ENCODE measurements at places on chromosomes 2 and 18.

DNA sequence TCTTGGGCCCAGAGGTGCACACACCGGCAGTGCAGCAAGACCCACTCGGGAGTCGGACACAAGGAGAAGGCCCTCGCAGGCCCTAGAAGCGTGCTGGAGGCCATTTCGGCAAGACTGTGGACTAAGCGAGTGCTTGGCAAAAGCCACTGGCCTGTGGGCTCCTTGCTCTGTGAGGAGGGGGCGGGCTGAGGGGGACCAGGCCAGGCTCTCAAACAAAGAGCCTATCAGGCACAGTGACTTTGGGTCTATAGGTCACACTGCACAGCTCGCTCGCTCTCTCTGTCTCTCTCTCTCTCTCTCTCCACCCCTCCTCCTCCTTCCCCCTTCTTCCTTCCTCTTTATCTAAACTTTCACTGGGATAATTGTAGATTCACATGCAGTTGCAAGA lies 23.6 kb upstream of the ZCCHC2 start:
- DNase-seq, result no peak
- no peak overlapping the region for H3K27ac ChIP-seq
- no peak overlapping the region for H3K4me3 ChIP-seq
- H3K4me1 ChIP-seq, result no peaks in the 10 kb centered on the region

- no peaks in the 10 kb centered on the region for H3K4me1 ChIP-seq
- no peak overlapping the region for H3K27ac ChIP-seq
- H3K27me3 ChIP-seq, result no peaks in the 10 kb centered on the region
- no peak for DNase-seq
Observed at GRCh38 chr2:237603718-237604362, 13.3 kb upstream of the RAB17 start.

DNA sequence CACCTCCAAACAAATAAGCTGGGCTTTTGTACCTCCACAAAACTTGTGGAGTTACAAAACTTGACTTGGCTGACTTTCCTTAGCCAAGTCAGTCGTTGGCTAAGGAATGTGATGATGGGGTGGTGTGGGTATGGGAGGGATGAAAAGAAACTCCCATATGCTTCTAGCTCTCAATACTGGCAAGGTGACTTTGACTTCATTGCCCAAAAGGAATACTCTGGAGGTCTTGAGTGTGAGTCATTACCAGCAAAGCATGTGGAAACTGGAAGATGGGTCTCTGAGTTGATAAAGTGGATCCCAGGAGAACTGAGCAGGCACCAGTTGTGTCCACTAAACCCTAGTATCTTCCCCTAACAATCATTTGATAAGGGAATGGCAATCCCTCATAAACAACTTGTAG lies 226.7 kb downstream of the GULP1 start:
- no peak overlapping the region for H3K27ac ChIP-seq
- H3K4me3 ChIP-seq, result no peak overlapping the region
- H3K27me3 ChIP-seq, result no peaks in the 10 kb centered on the region

DNA sequence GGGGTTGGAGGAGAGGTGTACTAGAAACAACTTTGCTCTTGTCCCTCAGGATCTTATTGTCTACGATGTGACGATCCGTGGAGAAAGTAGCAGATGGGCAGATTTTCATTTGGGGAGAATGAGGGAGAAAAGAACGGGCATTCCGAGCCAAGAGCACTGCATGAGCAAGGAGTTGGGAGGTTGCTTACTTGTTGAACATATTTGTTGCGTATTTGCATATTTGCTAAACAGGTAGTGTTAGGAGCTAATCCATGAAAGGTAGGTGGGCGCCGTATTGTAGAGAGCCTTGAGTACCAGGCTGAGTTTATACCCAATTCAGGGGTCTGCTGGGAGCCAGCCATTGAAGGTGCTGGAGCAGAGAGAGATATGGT lies 490 bp downstream of the BCS1L start:
- peak overlapping the region; percentile 83 for H3K4me3 ChIP-seq
- peaks cover 54% of the 10 kb centered on the region for H3K36me3 ChIP-seq
- H3K27ac ChIP-seq, result peak overlapping the region; percentile 42
- no peaks in the 10 kb centered on the region for H3K4me1 ChIP-seq
- no peaks in the 10 kb centered on the region for H3K27me3 ChIP-seq

DNA sequence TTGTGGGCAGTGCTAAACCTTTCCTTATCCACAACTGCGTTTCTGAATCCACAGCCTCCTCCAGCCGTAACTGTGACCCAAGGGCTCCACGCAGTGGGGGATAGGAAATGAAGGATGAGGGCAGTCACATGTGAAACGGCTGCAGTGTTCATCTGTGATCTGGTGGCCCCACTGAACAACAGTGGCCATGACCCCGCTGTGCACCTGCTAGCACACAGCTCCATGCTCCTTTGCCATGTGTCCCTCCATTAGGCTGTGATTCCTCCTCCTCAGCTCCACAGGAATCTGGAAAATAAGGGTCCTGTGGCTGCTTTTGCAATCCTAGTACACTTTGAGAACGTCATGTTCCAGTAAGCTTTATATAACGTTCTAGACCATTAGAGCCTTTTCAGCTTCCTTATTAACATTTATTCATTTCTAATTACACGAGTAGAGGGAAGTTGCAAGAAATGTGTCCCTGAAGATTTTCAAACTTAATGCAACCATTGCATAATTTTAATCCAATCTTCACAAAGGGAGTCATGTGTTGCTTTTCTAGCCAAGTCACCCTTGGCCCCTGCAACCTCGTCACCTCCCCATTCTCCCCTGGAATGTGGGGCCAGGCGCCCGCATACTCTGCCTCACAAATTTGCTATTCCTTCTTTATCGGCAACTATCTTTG lies 7.1 kb upstream of the NAPG start:
- no peak overlapping the region for H3K27ac ChIP-seq
- no peaks in the 10 kb centered on the region for H3K4me1 ChIP-seq
- H3K4me3 ChIP-seq, result no peak overlapping the region
- no peak for DNase-seq
- no peaks in the 10 kb centered on the region for H3K27me3 ChIP-seq

- H3K4me1 ChIP-seq, result no peaks in the 10 kb centered on the region
- no peaks in the 10 kb centered on the region for H3K36me3 ChIP-seq
- H3K4me3 ChIP-seq, result no peak overlapping the region
- no peak overlapping the region for H3K27ac ChIP-seq
- H3K27me3 ChIP-seq, result no peaks in the 10 kb centered on the region
Observed at GRCh38 chr2:234808907-234809306, 142.9 kb upstream of the SH3BP4 start.

DNA sequence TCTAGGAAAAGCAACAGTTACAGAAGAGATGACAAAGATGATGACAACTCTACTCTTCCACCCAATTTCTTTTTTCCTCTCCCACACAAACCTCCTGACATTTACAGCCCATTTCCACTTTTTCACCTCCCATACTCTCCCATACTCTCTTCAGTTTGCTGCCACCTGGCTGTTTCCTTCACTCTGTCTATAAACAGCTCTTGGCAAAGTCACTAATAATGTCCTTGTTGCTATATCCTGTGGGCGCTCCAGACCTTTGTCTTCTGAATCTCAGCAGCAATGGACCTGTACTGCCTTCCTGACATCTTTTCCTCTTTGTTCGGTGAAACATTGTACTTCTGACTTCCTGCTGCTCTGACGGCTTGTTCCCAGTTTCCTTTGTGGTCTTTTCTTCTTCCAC lies 60.7 kb upstream of the CAVIN2 start:
- H3K4me1 ChIP-seq, result peaks cover 17% of the 10 kb centered on the region
- no peaks in the 10 kb centered on the region for H3K36me3 ChIP-seq
- H3K27ac ChIP-seq, result no peak overlapping the region
- no peak for DNase-seq

- H3K36me3 ChIP-seq, result peaks cover 45% of the 10 kb centered on the region
- H3K27me3 ChIP-seq, result no peaks in the 10 kb centered on the region
- no peak within 1 kb of the TSS for H3K4me3 ChIP-seq
- no peak for DNase-seq
- H3K27ac ChIP-seq, result no peak within 1 kb of the TSS
Observed at GRCh38 chr2:232776435-232776834, at the start of gene KCNJ13. Gene KCNJ13, minus strand, starts transcription at chr2:232776565. Its CDS starts 5,203 bp downstream, at chr2:232771362.

DNA sequence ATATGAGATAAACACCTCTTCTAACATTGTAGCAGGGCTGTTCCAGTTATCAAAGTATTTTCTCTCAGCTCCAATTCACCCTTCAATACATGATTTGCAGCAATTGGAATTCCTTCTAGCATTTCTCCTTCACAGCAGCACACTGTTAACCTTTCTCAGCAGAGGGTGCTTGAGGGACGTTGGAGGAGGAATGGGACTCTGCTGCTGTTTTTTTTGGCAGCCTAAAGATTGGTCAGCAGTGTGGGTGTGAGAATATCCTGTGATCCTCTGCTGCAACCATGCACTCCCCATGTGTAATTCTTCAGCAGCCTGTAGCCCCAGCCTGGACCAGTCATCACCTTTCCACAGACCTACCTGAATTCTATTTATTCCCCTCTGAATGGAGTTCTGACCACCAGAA lies 1708.9 kb upstream of the CELF4 start:
- DNase-seq, result no peak
- no peak overlapping the region for H3K4me3 ChIP-seq
- H3K27ac ChIP-seq, result no peak overlapping the region
- no peaks in the 10 kb centered on the region for H3K27me3 ChIP-seq

DNA sequence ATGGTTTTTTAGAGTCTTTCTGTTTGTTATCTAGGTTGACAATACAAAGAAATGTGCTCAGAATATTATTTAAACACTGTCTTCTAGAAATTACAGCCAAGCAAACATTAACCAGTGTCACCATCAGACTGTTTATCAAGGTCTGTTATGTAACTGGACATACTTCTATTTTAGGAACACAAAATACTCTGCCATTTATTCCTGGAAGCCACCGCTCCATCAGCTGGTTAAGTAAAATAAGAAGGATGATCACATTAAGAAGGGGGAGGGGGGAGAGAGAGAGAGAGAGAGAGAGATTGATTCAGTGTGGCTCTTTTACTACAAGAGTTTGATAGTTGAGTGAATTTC lies 47.9 kb downstream of the MBP start:
- H3K4me1 ChIP-seq, result peaks cover 52% of the 10 kb centered on the region
- peak overlapping the region; percentile 81 for H3K27ac ChIP-seq
- H3K27me3 ChIP-seq, result no peaks in the 10 kb centered on the region
- no peak overlapping the region for H3K4me3 ChIP-seq
- DNase-seq, result no peak

DNA sequence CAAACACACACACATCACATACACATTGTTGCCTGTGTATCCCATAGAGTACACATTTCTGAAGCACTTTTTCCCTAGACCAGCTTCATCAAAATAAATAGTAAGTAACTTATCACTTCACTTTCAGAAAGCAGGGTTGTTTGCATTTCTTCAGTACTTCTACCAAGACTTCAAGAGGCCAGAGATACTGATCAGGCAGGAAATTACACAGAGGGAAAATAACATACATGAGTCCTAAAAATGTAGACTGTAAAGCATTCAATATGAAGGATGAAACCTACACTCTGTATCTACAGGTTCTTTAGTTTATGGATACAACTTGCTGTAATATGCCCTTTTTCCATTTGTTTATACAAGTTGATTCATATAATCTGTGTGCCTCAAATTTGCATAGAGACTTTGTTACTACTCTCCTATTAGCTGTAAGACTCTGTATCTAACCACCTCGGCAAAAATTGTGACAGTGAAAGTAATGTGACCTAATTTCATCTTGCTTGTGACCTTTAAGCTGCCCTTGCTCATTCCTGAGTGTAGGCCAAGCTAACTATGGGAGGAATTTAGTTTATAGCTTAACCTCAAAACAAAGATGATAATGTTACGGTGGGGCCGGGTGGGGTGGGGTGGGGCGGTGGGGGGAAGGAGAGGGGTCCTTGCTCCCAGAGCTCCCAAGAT lies 228.9 kb upstream of the SPOPL start:
- H3K4me1 ChIP-seq, result peaks cover 36% of the 10 kb centered on the region
- H3K27ac ChIP-seq, result no peak overlapping the region
- H3K27me3 ChIP-seq, result no peaks in the 10 kb centered on the region
- H3K36me3 ChIP-seq, result no peaks in the 10 kb centered on the region
- H3K4me3 ChIP-seq, result no peak overlapping the region
- no peak for DNase-seq

- H3K4me3 ChIP-seq, result no peak overlapping the region
- DNase-seq, result no peak
- no peak overlapping the region for H3K27ac ChIP-seq
- H3K27me3 ChIP-seq, result no peaks in the 10 kb centered on the region
- peaks cover 18% of the 10 kb centered on the region for H3K4me1 ChIP-seq
Observed at GRCh38 chr2:74387346-74387745, 7.2 kb upstream of the DCTN1 start.

DNA sequence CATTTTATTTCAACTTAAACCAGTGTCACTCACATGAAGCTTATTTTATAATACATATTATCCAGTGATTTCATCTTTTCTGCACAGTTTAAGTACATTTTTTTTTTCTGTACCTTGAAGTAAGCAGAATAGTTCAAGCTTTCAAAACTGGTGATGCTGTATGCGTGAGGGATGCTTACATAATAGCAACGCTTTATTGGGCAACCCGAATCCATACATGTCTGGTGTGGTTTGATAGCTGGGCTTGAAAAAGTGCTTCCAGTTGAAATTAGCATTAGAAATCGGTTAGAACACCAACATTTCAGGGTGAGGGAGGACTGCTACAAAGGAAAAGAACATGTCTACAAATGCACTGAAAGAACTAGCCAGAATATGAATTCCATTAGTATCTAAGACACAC lies 117.4 kb downstream of the MBP start:
- no peak for DNase-seq
- no peak overlapping the region for H3K4me3 ChIP-seq
- H3K4me1 ChIP-seq, result peaks cover 6% of the 10 kb centered on the region

DNA sequence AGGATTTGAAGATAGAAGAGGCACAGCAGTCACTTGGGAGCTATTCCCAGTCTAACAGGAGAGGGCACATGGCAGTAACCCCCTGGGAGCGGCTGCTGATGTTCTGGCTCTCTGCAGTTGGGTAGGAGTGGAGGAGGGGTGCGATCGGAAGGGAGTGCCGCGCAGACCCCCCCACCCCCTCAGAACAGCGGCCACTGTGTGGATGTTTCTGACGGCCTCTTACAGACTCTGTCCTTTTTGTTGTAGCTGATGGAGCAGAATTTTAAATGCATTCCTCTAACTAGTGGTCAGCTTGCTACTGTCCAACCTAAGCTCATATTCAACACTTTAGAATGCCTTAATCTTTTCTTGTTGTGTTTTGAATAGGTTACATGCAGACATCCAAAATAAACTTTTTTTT lies 127.9 kb downstream of the AGAP1 start:
- H3K36me3 ChIP-seq, result no peaks in the 10 kb centered on the region
- DNase-seq, result no peak
- no peak overlapping the region for H3K4me3 ChIP-seq
- H3K27ac ChIP-seq, result no peak overlapping the region
- H3K27me3 ChIP-seq, result no peaks in the 10 kb centered on the region

DNA sequence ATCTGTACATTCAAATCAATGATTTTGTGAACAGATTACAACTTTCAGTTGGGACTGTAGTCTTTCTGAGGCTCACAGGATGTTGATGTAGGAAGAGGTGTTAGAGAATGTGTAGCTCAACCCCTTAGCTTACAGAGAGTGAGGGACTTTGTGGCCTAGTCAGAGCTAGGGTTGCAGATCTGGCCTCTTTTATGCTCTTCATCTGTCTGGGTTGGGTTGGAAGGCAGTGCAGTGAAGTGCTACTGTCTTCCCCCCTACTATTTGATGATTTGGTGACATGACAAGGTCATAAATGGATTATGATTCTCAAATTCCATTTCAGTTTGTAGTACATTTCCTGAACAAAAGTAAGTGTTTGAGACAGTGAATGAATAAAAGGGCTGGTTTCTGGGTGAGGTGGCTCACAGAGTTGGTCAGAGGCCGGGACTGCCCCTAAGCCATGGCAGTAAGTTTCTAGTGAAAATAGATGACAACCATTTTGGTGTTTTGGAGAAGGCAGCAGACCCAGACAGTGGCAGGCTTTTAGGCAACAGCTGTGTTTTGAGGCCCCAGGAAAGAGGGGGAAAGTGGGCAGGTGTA lies 21.6 kb downstream of the MAP4K4 start:
- H3K36me3 ChIP-seq, result peaks cover 9% of the 10 kb centered on the region
- H3K4me1 ChIP-seq, result peaks cover 11% of the 10 kb centered on the region
